ENCODE measurements at places on chromosomes 13 and 19. TPM values are rescaled to one million over a fixed set of nuclear protein-coding genes. Genes with fewer than 3 reads are reported as not detected.

- peak; percentile 10 for DNase-seq
These were observed 21.5 kb upstream of the SGCG start for GRCh38 chr13:23159205-23159759.

GRCh38 chr13:99404005-99404755 is 97.0 kb upstream of the GPR183 start:
- no peak for DNase-seq

- DNase-seq: no peak
These were observed 8.7 kb downstream of the RPL36 start for GRCh38 chr19:5698635-5699422.

GRCh38 chr13:77345150-77345780 is 18.4 kb upstream of the MYCBP2 start:
- DNase-seq: no peak

GRCh38 chr13:25169356-25169755 is 2.7 kb downstream of the AMER2 start:
- DNase-seq: no peak

DNA sequence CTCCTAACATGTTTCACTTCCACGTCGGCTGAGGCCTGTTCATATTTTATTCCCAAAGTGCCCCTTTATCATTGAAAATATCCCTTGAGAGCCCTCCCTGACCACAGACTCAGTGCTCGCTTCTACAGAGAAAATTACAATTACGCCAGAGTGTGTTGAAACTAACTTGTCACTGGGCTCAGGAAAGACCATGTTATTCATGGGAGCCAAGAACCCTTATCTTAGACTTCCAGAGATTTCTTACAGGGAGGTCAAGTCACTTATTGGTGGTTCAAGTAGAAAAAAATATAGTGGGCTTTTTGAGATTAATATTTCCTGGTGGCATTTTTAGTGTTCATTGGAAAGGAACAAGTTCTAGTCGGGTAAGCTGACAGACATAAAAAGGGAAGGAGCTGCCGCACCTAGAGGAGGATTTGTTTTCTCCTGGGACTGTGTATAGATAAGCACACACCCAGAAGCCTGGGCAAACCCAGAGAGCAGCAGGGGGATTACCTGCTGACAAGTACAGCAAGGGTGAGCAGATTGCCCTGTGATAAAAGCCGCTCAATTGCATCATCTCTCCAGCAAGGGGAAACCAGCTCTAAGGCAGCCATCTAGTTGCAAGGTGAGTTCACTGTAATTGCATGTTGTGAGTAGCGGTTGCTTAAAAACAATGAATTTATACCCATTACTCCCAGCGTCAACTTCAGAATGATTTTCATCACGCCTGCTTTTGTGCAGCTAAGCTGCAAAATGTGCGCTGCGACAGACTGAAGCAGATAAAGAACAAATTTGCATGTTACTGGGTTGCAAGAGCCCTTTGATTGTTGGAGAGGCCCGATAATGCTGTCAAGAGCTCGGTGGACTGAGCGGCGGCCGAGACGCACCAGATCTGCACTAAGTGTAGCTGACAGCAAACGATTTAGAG is 46.2 kb downstream of the DCT start:
- DNase-seq: no peak

DNA sequence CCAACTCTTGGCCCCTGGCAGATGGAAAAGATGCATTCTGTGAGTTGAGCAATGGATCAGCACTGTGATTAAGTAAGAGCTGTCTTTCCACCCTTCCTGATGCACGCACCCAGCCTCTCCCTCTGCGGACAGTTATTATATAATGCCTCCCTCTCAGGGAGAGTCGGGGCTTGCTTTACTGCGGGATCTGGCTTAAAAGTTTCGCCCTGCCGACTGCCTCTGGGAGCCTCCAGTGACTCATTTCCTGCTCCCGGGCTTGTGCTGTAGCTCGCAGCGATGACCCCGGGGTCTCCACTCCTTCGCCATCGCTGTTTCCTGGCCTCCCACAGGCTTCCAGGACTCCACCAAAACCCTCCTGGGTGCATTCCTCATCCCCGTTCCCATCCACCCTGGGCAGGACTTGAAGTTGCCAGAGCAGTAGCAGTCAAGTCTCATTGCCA is 107.4 kb upstream of the SLC7A1 start:
- peak; percentile 17 for DNase-seq

- DNase-seq: no peak
These were observed 23.1 kb downstream of the TMED1 start for GRCh38 chr19:10812902-10813404.

- DNase-seq: no peak
These were observed 737.1 kb upstream of the SLC10A2 start for GRCh38 chr13:103803349-103803748.

- no peak for DNase-seq
These were observed 48.8 kb downstream of the TSHZ3 start for GRCh38 chr19:31300422-31300821.

DNA sequence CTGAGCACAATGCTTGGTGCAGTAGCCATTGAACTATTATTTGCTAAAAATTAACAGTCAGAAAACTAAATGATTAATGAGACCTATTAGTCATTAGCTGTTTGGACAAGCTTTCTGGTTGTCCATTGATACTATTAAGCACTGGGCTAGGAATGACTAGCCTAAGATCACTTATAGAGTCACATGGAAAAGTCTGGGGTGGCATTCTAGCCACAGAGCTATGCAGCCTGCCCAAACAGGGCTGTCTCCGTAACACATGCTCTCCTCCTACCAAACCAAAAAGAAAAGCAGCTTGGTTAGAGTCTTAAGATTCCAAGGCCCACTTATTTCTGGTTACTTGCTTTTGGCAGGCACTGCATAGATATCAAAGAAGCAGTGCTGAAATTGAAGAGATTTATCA is 193.5 kb upstream of the NBEA start:
- DNase-seq: no peak

- DNase-seq: no peak
These were observed 106.1 kb upstream of the DOCK9 start for GRCh38 chr13:99083981-99084380.

DNA sequence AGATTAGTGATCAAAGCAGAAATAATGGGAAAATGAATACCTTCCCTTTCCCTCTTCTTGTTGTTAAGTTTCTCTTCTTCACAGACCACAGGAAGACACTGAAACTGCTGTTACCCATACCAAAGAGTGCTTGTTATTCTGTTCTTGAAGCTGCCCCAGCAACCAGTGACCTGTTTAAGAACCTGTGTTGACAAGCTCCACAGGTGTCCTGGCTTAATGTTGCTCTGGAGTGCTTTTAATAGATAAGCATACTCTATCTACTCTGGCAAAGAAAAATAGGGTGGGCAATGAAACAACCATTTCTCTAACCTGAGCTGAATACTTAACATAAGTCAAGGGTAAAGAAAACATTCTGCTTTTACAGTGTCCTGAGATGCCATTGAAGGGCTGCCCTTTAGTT is 506.7 kb upstream of the GPC6 start:
- no peak for DNase-seq

- peak; percentile 55 for DNase-seq
These were observed 77.2 kb downstream of the KLF12 start for GRCh38 chr13:74056801-74057542.

GRCh38 chr19:38714354-38714778 is 29.9 kb downstream of the CAPN12 start:
- no peak for DNase-seq

GRCh38 chr13:44058067-44058466 is 178.4 kb downstream of the LACC1 start:
- no peak for DNase-seq

DNA sequence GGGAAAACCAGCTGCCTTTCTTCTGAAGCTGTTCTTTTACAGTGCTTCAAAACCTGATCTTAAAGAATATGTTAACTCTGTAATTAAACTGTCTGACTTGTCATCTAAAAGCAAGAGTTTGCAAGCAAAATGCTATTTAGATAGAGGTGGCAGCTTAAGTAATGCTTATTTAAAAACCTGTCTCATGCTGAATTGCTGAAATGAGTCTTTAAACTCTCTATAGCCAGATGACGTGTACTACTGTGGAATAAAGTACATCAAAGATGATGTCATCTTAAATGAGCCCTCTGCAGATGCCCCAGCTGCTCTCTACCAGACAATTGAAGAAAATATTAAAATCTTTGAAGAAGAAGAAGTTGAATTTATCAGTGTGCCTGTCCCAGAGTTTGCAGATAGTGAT is 22.9 kb downstream of the ITM2B start:
- no peak for DNase-seq

DNA sequence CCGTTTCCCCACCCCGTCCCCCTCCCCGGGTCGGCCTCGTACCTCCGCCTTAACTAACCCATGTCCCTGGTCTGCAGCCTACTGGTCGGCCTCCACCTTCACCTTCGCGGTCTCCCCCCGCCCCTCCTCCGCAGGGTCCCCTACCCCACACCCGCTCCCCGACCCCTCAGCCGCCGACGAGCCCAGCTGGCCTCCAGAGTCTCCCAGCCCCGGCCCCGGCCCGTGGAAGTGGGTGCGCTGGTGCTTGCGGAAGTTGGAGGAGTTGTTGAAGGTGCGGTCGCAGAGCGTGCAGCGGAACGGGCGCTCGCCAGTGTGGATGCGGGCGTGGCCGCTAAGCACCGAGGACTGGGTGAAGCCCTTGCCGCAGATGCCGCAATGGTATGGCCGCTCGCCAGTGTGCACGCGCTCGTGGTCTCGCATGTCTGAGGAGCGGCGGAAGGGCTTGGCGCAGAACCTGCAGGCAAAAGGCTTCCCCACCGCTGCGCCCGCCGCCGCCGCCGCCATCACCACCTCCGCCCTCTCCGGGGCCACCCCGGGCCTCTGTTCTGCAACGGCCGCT is 2.6 kb downstream of the ZNF784 start:
- no peak for DNase-seq

- peak; percentile 64 for DNase-seq
These were observed 81.1 kb downstream of the STK24 start for GRCh38 chr13:98495627-98496478.

- no peak for DNase-seq
These were observed 676 bp downstream of the CD320 start for GRCh38 chr19:8307400-8307964.

UBE2M gene
- 49.2 TPM for polyA plus RNA-seq

RAVER1 gene
- 12.3 TPM for polyA plus RNA-seq

HIF3A gene
- 253 TPM for polyA plus RNA-seq

BSPH1 gene
- not detected for polyA plus RNA-seq

SNRNP70 gene
- polyA plus RNA-seq: 301 TPM

DNASE2 gene
- 11.4 TPM for polyA plus RNA-seq

DGKH gene
- 5.1 TPM for polyA plus RNA-seq

ZNF793 gene
- 10.8 TPM for polyA plus RNA-seq

CCDC169 gene
- polyA plus RNA-seq: 3.4 TPM

GPR12 gene
- polyA plus RNA-seq: 0.24 TPM

LRRC8E gene
- polyA plus RNA-seq: 0.33 TPM

FARP1 gene
- 80.6 TPM for polyA plus RNA-seq

ZNF730 gene
- 2.9 TPM for polyA plus RNA-seq

NANOS3 gene
- 0.72 TPM for polyA plus RNA-seq

C5AR2 gene
- 0.45 TPM for polyA plus RNA-seq

THSD1 gene
- polyA plus RNA-seq: 12.4 TPM

CEACAM21 gene
- polyA plus RNA-seq: 0.86 TPM

LILRB5 gene
- polyA plus RNA-seq: 8.9 TPM

KMT2B gene
- 24.5 TPM for polyA plus RNA-seq

CFAP97D2 gene
- polyA plus RNA-seq: not detected

LRRC63 gene
- 0.17 TPM for polyA plus RNA-seq

CEBPA gene
- 4.1 TPM for polyA plus RNA-seq

CEACAM1 gene
- 6.1 TPM for polyA plus RNA-seq
